ENCODE measurements at places on chromosomes 3 and 15.

- DNase-seq: no peak
Observed at GRCh38 chr3:197564097-197564843, 8.5 kb upstream of the BDH1 start.

GRCh38 chr15:47801522-47801921 is 84.2 kb downstream of the SEMA6D start:
- no peak for DNase-seq

DNA sequence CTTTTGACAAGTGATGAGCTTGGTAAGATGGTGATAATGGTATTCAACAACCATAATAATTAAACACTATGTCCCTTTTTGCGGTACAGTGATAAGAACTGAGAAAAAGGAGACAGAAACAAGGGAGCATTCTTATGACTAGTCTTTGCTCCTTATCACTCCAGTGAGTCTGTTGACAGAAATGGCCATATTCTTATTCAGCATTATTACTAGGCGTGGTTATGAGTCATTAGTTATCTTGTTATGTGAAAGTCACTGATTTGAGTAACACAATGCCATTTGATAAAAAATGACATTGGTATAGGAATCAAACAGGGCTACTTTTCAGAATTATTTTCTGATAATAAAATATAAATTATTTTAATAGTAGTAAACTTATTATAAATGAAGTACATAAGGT is 193.5 kb downstream of the C3orf38 start:
- no peak for DNase-seq

- no peak for DNase-seq
Observed at GRCh38 chr3:187783098-187783497, 37.8 kb upstream of the BCL6 start.

GRCh38 chr3:44892689-44893088 is 18.3 kb downstream of the TGM4 start:
- no peak for DNase-seq

DNA sequence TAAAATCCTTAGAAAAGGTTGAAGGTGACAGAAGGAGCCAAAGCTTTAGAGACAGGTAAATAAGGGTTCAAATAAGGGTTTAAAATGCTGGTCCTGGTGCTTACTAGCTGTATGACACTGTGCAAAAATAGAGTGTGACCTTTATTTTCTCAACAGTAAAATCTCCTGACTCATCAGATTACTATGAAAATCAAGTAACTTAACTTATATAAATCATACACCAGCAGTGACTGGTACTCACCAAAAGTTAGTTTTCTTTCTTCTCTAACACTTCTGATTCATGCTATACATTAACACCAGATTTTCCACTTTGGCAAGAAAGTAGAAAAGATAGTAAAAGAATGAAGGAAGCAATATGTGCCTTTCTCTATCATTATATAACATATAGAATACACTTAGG is 205.9 kb upstream of the GBE1 start:
- no peak for DNase-seq

GRCh38 chr3:193917158-193917557 is 218.8 kb upstream of the HES1 start:
- no peak for DNase-seq

GRCh38 chr3:141009496-141009895 is 41.7 kb upstream of the SPSB4 start:
- no peak for DNase-seq

GRCh38 chr3:168250415-168250861 is 154.7 kb upstream of the GOLIM4 start:
- DNase-seq: no peak

- DNase-seq: no peak
Observed at GRCh38 chr3:10085738-10086137, 22.3 kb downstream of the FANCD2OS start.

GRCh38 chr3:64344721-64345207 is 119.5 kb upstream of the PRICKLE2 start:
- no peak for DNase-seq

- DNase-seq: no peak
Observed at GRCh38 chr3:65182682-65183081, 494.9 kb upstream of the ADAMTS9 start.

DNA sequence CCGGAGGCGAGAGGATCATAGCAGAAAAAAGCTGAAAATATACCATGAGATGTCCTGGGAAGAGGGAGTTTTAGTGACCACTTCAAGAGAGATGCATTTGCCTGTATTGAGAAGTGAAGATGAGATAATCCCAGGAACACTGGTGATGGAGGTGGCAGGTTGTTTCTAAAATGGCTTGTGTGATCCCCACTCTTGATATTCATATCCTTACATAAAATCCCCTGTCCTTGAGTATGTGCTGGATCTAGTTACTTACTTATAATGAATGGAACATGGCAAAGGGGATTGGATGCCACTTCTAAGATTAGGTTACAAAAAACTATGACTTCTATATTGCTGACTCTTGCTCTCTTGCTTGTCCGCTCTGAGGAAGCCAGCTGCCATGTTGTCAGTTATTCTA is 22.1 kb downstream of the HDGFL3 start:
- DNase-seq: no peak

DNA sequence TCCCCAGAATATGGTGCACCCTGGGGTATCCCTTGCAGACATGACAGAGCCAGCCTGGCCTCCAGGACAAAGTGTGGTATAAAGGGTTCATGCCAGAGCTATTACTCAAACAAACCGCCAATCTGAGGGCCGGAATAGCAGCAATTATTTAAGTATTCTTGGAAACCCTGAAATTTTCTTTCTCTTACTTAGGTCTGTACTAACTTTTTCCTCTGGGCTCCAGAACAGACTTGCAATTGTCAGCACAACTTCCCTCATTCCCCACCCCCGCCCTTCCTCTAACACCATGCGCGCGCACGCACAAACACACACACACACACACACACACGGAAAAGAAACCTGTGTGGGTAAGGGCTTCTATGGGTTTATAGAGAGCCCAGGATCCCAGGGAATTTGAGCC is 56.3 kb downstream of the ISG20 start:
- DNase-seq: no peak

DNA sequence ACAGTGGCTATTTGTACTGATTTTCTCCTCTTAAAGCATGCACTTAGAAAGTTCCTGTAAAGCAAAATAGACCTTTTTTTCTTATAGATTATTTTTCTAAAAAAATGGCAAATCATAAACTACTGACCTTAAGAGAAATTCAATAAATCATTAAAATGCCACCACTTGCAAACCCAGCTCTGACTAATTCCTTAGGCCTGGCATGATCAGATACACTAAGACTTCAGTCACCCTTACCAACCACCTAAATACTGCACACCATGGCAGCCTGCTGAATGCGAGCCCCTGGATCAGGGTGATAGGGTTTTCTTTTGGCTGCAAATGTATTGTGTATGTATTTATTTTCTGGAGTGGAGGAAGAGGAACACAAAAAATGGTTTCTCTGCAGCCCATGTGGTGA is 370.6 kb upstream of the TBL1XR1 start:
- no peak for DNase-seq

GRCh38 chr3:124652009-124652408 is 78.2 kb upstream of the UMPS start:
- DNase-seq: no peak

- no peak for DNase-seq
Observed at GRCh38 chr3:50592568-50592967, 19.0 kb downstream of the CISH start.

DNA sequence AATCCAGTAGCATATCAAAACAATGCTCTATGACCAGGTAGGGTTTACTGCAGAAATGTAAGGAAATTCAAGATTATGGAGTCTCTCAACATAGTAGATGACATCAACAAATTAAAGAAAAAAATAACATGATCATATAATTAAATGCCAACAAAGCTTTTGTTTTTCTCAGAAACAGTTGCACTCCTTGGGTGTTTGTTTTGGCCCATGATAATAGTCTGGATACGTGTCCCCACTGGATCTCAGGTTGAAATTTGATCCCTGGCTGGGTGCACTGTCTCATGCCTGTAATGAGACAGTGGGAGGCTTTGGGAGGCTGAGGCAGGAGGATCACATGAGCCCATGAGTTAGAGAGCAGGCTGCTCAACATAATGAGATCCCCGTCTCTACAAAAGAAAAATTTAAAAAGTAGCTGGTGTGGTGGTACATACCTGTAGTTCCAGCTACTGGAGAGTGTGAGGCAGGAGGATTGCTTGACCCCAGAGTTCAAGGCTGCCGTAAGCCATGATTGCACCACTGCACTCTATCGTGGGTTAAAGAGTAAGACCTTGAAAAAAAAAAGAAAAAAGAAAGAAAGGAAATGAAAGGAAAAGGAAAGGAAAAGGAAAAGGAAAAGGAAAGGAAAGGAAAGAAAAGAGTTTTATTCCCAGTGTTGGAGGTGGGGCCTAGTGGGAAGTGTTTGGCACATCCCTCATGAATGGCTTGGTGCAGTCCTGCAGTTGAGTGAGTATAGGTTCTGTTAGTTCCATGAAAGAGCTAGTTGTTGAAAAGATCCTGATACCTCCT is 53.3 kb upstream of the FOXB1 start:
- no peak for DNase-seq

GRCh38 chr3:26681632-26682031 is 59.1 kb downstream of the LRRC3B start:
- no peak for DNase-seq

- DNase-seq: no peak
Observed at GRCh38 chr3:105518203-105518602, 151.5 kb downstream of the ALCAM start.

GRCh38 chr3:37912052-37912733 is 50.5 kb downstream of the CTDSPL start:
- no peak for DNase-seq

GRCh38 chr15:24627443-24627842 is 48.1 kb upstream of the NPAP1 start:
- no peak for DNase-seq

GRCh38 chr3:188151438-188151837 is 2.5 kb upstream of the LPP start:
- no peak for DNase-seq

DNA sequence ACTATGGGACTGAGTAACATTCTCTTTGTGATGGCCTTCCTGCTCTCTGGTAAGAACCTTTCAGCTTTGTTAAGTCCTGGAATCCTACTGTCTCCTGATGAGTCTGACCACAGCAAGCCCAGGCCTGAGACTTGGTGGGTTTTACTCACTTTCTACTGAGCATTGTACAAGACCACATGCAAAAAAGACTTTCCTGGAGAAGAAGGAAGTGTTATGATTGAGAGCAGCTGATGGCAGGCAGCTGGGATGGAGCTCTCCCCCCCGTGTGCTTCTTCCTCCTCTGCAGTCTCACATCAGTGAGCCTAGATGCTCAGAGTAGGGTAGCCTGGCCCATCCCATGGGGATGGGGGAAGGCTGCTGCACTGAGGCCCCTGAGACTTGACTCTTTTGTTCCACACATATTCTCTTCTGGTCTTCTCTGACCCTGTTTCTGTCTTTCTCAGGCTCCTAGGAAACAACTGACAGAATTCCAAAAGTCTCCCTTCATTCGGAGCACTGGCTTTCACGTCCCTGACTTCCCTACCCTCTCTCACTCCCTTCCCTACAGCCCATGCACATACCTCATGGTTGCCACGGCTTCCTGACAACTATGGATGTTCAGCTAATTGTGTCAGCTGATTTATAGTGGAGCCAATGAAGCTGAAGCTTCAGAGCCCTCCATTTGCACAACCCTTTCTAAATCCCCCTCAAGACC is 36.6 kb downstream of the CD86 start:
- DNase-seq: no peak

DNA sequence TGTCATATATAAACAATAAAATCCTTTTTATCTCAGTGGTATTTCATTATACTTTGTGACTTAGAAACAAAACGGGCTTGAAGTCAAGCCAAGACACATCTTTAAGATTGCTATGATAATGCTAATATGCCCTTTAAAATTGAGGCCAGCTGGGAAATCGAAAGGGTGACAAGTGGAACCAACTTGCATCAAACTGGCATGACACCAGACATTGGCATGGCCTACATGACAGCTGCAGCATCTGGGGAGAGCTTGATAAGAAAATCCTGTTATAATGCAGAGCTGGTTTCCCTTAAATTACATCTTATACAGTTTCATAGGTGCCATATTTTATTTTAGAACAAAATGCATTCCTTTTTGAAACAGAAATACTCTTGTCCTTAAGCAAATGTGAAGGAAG is 325.2 kb downstream of the ZBBX start:
- DNase-seq: no peak

DNA sequence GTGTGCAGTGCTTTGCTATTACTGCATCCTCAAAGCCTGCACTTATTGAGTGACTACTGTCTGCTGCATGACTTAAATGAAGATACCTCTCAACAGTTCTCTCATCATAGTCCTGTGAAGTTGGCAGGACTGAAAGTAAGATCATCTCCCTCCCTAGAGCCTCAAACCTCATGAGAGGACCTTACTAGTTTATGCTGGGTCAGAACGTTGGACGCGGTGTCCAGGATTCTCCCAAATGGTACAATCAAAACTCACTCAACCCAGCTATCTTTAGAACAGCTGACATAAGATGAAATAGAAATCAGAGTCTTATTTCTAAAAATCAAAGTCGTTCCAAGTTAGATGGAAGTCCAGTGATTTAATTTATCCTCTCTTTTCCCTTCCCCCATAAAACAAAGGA is 219.7 kb downstream of the PDZRN3 start:
- no peak for DNase-seq

- DNase-seq: no peak
Observed at GRCh38 chr3:134426660-134427181, 52.5 kb upstream of the AMOTL2 start.

GRCh38 chr3:188947401-188948280 is 224.1 kb upstream of the TPRG1 start:
- no peak for DNase-seq

GRCh38 chr15:60044636-60045270 is 40.6 kb downstream of the FOXB1 start:
- no peak for DNase-seq

- DNase-seq: no peak
Observed at GRCh38 chr3:138082992-138083386, 32.4 kb downstream of the DZIP1L start.
